ENCODE measurements at places on chromosomes 5 and 9. TPM values are rescaled to one million over a fixed set of nuclear protein-coding genes. Genes with fewer than 3 reads are reported as not detected.

- peak; percentile 62 for DNase-seq
Measured at GRCh38 chr9:33263131-33264002, 1.1 kb downstream of the BAG1 start.

DNA sequence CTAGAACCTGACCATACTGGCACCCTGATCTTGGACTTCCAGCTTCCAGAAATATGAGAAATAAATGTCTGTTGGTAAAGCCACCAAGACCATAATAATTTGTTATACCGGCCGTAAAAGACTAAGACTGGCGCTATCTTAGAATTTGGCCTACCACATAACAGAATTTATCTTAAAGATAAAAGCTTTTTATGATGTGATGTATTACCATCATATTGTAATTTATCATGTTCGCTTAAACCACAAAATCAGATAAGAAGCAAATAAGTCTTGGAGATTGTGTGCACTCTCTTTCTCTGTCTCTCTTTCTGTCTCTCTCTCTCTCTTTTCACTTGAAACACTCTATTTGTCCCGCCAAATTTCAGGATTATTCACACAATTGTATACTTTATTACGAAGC, 35.6 kb downstream of the FST start:
- DNase-seq: no peak

The KLHL3 gene
- polyA plus RNA-seq: 0.79 TPM

- DNase-seq: no peak
Measured at GRCh38 chr5:65247594-65247993, 234.1 kb downstream of the ADAMTS6 start.

The LHX3 gene
- polyA plus RNA-seq: not detected

DNA sequence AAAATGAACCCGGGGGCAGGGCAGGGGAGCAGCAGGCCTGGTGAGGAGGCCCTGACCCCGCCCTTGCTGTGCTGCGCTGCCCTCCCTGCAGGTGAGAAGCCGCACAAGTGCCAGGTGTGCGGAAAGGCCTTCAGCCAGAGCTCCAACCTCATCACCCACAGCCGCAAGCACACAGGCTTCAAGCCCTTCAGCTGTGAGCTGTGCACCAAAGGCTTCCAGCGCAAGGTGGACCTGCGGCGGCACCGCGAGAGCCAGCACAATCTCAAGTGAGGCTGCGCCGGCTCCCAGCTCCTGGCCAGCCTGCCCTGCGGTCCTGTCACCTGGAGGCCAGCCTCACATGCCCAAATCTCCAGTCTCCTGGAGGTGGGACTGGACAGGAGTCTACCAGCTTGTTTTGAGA, 12.3 kb downstream of the GFI1B start:
- DNase-seq: no peak

DNA sequence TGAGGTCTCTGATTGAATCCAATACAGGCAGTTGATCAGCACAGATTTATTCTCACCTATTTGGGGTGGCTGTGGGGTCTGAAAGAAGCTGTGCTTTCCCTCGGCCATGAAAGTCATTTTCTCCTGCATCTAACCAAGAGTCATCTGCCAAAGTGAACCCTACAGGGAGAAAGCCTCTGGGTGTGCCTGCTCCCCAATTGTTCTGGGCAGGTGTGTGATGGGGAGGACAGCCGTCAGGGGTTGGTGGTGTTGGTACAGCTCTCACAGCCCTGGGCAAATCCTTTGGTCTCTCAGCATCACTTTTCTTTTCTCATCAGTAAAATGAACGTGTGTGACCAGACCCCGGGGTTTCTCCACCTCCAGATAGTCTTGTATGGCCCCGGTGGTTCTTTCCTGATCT, 2.5 kb downstream of the PHF2 start:
- DNase-seq: no peak

The ARSI gene
- polyA plus RNA-seq: not detected

- DNase-seq: no peak
Measured at GRCh38 chr5:115815006-115815692, 1.3 kb downstream of the CDO1 start.

The BARHL1 gene
- polyA plus RNA-seq: not detected

The OR1N2 gene
- not detected for polyA plus RNA-seq

The SHOC1 gene
- polyA plus RNA-seq: 0.03 TPM

- no peak for DNase-seq
Measured at GRCh38 chr5:52825826-52826225, 38.1 kb downstream of the ITGA1 start.

GRCh38 chr9:136762915-136763648, 1.2 kb downstream of the LCN15 start:
- DNase-seq: peak; percentile 66

GRCh38 chr5:94223235-94223634, 395.2 kb downstream of the KIAA0825 start:
- DNase-seq: no peak

The IFNA13 gene
- polyA plus RNA-seq: not detected

DNA sequence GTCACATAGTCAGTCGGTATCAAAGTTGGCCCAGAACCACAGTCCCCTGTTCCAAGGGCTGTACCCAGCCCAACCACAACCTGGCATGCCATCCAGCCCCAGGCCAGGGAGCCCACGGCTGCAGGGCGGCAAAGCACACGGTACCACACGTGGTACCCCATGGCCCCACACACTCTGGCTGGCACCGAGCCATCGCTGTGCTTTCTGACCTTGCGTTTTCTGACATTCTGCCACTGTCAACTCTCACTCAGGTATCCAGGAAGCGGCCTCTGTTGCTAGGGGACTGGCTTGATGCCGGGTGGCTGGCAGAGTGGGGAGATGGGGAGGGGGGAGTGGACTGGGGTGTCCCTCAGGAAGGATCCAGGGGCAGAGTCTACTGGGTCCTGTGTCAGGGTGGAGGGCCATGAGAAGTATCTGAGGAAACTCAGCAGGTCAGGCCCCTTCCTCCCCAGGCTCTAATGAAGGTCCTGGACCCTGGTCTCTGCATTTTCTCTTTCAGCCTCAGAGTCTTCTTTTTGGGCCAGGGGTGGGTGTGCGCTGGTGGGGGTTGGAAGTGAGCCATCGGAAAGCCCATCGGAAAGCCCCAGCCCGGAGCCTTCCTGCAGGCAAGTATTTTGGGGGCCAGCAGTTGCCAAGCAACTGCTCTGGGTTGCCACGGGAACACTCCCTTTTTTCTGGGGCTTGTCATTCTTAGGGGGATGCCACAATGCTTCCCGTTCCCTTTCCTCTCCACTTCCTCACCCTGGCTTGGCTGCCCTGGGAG, 21.0 kb upstream of the RALGDS start:
- no peak for DNase-seq

- DNase-seq: no peak
Measured at GRCh38 chr5:116543501-116543900, 31.1 kb downstream of the SEMA6A start.

The DMRT3 gene
- 0.07 TPM for polyA plus RNA-seq

DNA sequence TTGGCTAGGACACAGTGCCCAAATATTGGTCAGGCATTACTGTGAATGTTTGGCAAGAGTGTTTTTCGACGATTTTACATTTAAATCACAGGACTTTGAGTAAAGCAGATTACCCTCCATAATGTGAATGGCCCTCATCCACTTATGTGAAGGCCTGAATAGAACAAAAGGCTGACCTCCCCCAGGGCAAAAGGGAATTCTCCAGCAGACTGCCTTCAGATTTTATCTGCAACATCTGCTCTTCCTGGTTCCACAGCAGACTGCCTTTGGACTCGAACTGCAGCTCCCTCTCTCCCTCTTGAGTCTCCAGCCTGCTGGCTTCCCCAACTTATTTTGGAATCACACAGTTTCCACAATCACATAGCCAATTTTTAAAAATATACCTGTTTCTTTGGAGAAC, 7.1 kb upstream of the TMEM215 start:
- DNase-seq: no peak

The SAXO1 gene
- polyA plus RNA-seq: not detected

DNA sequence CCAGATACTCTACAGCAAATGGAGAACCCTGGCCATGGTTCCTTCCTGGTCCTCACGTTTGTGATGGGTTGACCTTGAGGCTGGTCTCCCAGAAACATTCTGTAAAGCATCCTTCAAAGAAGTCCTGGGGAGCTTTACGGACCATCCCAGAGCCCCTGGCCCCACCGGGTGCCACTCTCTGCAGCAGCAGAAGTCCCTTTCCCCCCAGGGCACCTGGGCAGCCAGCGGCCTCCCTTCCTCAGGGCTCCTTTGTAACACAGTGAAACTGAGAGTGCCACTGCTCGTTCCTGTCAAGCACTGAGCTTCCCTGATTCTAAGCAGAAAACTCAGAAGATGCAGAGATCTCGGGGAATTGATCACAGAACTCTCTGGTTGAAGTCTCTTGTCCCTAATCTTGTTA, 104.3 kb downstream of the ENTREP1 start:
- DNase-seq: no peak

DNA sequence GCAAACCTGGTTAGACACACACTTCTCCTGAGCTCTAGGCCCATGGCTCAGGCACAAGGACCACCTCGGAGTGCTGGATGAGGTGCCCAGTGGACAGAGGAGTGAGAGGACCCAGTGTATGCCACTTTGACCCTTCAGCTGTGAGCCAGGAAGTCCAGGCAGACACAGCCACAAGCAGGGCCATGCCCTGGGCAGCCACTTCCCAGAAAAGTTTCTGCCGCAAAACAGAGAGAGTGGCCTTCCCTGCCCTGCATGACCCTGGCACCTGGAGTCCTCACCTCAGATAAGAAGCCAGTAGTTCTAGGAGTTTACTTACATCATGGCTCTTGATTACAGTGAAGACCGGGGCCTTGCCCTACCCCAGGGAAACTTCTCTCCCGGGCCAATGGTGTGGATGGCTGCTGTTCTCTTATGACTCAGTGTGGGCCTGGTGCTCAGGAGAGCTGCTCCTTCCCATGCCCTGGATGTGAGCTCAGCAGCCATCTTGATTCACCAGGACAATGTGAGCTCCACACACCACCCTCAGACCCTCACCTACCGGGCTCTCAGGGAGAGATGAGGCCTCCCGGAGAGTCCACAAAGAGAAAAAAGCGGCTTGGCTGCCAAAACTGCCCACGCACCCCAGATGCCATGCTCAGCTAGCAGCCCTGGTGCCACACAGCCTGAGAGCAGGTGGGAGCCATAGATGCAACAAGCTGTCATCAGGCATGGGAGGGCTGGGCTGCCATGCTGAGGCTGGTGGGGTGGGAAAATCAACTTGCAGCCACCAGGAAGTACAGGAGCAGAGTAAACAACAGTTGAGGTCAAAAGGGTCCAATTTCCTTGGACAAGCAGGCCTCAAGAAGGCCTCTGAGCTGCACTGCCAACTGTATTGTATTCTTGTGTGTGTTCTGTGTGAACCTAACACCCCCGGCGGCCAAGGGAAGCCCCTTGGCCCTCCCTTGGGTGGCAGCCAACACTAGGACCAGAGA, 11.7 kb upstream of the IRF1 start:
- no peak for DNase-seq

DNA sequence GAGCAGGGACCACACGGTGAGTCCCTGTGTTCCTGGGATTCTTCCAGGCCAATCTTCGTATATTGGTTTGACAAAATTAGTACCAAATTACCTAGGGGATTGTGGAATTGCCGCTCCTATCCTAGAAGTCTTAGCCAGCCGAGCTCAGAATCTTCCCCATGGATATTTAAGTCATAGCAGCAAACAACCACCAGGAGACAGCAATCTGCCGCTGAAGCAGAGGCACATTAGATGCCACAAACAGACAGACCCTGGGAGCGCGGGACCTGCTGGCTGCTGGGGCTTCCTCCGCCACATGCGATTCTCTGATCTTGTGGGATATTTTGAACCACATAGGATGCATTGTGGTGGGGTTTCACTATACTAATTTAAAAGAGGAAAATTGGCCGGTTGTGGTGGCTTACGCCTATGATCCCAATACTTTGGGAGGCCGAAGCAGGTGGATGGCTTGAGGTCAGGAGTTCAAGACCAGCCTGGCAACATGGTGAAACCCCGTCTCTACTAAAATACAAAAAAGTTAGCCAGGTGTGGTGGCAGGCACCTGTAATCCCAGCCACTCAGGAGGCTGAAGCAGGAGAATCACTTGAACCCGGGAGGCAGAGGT, 31.7 kb upstream of the ZBTB43 start:
- DNase-seq: no peak

GRCh38 chr9:13787234-13787833, 507.8 kb upstream of the MPDZ start:
- no peak for DNase-seq

GRCh38 chr5:168713051-168713450, 133.9 kb upstream of the PANK3 start:
- no peak for DNase-seq

- DNase-seq: no peak
Measured at GRCh38 chr5:10339058-10339811, 14.3 kb upstream of the MARCHF6 start.

The C7 gene
- polyA plus RNA-seq: 3.8 TPM

GRCh38 chr5:55904152-55904551, 53.0 kb downstream of the IL31RA start:
- DNase-seq: peak; percentile 35

- DNase-seq: no peak
Measured at GRCh38 chr5:142441616-142442015, 116.8 kb upstream of the SPRY4 start.

DNA sequence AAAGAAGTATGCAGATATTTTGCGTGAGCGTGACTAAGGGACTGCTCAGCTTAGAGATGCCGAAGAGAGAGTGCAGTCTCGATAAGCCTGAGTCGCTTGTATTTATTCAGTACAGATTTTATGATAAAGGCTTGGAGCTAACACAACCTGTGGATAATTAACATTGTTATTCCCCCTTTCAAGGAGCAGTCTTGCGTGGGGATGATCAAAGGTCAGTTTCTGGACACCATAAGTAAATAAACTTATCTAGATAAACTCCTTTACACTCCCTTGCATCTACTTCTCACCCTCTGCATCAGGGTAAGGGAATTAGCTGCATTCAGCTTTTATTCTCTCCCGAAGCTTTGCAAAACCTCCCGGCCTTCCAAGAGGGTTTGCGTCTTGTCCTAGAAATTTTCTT, 357.8 kb upstream of the ST8SIA4 start:
- no peak for DNase-seq

The SLC12A7 gene
- 3.8 TPM for polyA plus RNA-seq

DNA sequence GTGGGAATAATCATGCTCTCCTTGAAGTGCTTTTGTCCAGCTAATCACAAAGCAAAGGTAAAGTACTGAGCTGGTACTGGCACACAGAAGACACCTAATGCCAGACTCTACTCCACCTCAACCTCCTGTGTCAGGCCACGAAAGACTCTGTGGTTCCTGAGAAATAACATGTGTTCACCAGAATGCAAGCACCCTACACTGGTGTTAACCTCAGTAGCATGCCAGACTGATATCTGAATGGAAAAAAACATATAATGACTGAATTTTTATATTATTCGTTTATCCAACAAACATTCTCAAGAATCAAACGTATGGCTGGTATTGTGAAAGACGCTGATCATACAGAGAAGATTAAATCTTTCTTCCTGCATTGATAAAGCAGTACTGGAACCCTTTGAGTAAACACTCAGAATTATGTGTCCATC, 97.1 kb upstream of the IFNE start:
- DNase-seq: no peak

GRCh38 chr5:142326480-142326938, 1.7 kb upstream of the SPRY4 start:
- DNase-seq: no peak

Data from psoas muscle (tissue), 8 donors.